ENCODE measurements at places on chromosomes 7 and 10. TPM values are rescaled to one million over a fixed set of nuclear protein-coding genes. Genes with fewer than 3 reads are reported as not detected.

CCSER2 gene
- 36.9 TPM for total RNA-seq

MAP3K8 gene
- 4.5 TPM for total RNA-seq

UNCX gene
- total RNA-seq, result not detected

VGF gene
- total RNA-seq, result 249 TPM

CCDC3 gene
- 0.25 TPM for total RNA-seq

BLVRA gene
- 70.1 TPM for total RNA-seq

SPDYE8 gene
- not detected for total RNA-seq
